ENCODE measurements at places on chromosomes 7 and 10.

- DNase-seq = no peak
Observed at GRCh38 chr7:119472408-119473038, 800.5 kb upstream of the KCND2 start.

- DNase-seq = no peak
Observed at GRCh38 chr10:60733517-60733822, 44.8 kb upstream of the CDK1 start.

- DNase-seq = no peak
Observed at GRCh38 chr7:107147464-107148393, 21.1 kb upstream of the HBP1 start.

DNA sequence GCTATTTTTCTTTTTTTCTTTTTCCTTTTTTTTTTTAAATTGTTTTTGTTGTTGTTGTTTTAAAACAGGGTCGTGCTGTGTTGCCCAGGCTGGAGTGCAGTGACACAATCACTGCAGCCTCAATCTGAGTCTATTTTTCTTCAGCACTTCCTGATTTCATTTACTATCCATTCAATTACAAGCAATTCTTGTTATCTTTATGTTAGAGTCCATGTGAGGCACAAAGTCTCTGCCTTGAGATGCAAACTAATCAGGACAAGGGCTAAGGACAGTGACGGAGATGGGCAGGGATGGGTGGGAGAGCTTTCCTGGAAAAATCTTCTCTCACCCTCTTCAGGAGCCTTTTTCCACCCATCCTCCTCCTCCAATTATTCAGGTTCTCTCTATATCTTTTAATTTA is 157.3 kb upstream of the AUTS2 start:
- DNase-seq = no peak

GRCh38 chr7:375901-376305 is 85.9 kb downstream of the FOXL3 start:
- DNase-seq = no peak

DNA sequence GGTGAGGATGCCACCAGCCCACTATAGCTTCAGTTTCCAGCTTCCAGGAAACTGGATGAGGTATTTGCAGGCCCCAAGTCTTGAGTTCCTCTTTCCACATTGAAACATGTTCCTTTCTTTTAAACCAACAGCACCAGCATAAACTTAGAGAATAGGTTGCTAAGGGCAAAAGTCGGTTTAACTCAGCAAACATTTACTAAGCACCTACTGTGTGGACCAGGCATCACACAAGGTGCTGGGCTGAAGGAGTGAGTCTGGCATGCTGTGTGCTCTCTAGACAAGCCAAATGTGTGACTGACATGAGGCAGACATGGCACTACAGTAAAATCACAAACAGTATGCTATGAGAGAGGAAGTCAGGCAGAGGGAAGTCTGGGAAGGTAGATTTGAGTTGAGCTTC is 11.0 kb upstream of the RASSF4 start:
- DNase-seq = no peak

DNA sequence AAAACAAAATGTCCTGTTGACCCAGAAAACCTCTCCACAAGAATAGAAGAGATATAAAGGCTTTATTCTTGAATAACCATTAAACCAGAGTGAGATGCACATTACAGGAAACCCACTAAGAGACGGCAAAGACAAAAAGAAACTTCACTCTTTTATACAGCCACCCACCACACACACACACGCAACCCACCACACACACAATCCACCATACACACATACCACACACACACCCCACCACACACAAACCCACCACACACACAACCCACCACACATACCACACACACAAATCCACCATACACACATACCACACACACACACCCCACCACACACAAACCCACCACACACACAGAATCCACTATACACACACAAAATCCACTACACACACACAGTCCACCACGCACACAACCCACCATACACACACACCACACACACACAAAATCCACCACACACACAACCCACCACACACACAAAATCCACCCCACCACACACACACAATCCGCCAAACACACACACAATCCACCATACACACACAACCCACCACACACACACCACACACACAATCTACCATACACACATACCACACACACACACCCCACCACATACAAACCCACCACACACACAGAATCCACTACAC is 9.5 kb upstream of the REPIN1 start:
- no peak for DNase-seq

DNA sequence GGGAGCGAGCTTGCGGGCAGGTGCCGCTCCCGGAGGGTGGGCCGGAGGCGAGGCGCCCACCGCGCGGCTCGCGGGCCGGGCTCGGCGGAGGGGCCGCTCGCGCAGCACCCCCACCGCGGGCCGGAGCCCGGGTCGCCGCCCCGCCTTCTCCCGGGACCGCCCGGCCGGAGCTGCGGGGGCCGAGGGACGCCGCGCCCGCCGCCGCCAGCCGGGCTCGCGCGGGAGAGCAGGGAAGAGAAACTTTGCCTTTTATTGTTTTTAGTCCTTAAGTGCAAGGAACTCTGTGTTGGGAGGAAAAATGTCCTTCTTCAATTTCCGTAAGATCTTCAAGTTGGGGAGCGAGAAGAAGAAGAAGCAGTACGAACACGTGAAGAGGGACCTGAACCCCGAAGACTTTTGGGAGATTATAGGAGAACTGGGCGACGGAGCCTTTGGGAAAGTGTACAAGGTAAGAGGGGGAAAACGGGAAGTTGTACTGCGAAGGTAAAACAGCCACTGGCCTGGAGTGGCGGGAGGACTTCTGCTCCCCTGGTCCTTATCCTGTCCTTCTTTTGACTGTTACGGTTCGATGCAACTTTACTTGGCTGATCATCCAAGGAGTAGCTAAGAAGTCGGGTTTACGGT is 620 bp downstream of the SLK start:
- DNase-seq = no peak

- DNase-seq = no peak
Observed at GRCh38 chr10:48364659-48365405, 58.4 kb downstream of the MAPK8 start.

- DNase-seq = peak; percentile 23
Observed at GRCh38 chr7:85041605-85042216, 145.1 kb downstream of the SEMA3D start.

DNA sequence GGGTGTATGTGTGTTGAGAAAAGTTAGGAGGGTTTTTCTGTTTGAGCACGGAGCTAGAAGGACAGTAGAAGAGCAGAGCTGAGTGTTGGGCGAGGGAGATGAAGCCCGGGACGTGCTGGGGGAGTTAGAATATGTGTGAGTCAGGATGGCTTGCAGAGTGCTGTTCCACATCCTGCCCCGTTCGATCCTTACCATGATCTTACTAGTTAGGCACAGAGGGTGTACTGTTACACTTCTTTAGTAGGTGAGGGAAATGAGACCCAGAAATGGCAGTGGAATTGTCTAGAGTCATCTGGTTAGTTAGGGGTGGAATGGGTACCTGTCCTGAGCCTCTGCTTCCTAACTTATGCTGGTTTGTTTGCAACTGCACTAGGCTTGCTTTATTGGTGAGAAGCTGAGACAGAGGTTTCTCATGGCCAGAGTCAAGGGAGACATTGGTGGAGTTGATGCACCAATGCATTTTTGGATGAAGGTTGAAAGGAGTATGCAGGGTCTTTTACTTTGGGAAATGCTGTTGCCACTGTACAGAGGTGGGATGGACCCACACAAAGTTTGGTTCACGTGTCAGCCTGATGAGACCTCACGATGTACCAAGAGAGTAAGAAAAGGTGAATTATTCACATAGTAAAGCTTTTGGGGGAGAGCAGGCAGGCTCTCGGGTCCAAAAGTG is 42.4 kb downstream of the CCNY start:
- DNase-seq = no peak

- no peak for DNase-seq
Observed at GRCh38 chr7:105346593-105347322, 42.0 kb downstream of the SRPK2 start.

DNA sequence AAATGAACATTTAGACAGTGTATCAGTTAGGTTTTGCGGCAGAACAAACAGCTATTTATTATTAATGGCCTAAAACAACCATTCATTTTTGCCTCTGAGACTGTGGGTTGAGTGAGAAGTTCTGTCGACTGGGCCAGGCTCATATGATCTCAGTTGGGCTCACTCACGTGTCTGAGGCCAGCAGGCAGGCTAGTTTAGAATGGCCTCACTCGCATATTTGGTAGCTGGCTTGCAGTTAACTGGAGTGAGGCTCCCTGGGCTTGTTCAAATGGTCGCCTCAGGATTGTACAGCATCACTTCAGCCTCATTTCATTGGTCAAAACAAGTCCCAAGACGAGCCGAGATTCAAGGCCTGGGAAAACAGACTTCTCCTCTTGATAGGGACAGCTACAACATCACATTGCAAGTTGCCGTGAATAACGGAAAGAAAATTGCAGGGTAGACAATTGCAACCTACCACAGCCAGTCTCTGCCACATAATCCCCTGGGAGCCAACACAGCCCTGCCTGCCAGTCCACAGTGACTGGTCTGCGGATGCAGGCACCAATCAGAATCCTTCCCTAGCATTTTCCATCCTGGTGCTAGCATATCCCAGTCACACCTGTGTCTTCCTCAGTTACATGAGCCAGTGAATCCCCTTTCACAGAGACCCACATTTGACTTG is 23.1 kb upstream of the PPIF start:
- DNase-seq = no peak

- DNase-seq = no peak
Observed at GRCh38 chr10:97408496-97408992, 7.4 kb upstream of the RRP12 start.

DNA sequence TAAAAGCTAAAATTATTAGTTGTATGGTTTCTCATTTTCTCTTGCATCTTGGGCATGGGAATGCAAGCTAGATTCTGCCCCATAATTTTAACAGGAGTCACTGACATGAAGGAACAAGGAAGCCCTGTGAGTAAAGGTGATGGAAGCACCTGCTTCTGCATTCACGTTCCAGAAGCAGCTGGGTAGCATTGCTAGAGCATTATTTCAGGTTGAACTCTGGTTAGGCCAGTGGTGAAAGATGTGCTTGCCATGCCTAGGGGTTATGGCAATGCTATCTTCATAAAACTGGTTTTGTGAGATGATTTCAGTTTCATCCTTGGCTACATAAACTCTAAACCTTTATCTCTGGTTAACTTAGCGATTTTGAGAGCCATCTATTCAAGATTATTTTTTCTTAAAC is 151.4 kb downstream of the TFEC start:
- DNase-seq = no peak

DNA sequence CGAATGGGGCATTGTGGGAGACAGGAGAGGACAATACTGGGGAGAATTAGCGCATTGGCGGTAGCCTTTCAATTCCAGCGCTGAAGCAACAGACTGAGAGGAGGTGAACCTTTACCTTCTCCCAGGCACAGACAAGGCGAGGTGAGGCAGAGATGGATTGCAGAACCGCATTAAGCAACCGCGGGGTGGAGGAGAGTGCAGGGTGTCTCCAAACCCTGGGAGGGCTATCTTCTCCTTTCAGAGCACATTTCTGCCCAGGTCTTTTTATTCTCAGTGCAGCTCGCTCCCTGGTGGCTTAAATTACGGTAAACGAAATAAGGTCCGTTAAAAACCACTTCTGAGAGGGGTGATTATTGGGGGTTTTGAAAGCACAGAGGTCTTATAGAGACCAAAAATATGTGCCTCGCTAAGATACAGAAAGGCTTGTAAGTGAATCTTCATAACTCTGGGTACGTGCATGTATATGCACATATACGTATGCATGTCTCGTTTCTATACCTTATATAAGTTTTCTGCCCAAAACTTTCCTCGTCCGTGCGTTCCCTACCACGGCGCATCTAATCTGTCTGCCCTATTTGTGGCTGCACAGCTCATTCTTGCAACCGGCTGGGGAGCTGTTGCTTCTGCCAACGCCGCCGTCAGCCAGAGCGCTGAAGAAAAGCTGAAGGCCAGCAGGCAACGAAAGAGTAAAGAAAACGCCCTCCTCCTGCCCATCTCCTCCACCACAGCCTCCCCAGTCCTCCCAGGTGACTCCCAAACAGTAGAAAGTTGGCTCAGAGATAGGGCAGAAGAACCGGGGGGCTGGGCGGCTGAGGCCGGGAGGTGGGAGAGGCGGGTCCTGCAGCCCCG is 895 bp upstream of the ZNF804B start:
- DNase-seq = no peak

DNA sequence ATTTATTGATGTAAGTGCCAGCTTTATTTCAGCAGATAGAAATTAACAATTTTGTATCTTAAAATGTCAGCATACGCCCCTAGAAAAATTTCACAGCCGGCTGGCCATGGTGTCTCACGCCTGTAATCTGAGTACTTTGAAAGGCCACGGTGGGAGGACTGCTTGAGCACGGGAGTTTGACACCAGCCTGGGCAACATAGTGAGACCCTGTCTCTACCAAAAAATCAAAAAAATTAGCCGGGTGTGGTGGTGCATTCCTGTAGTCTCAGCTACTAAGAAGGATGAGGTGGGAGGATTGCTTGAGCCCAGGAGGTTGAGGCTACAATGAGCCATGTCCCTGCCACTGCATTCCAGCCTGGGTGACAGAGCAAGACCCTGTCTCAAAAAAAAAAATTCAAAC is 14.1 kb downstream of the GTF2I start:
- DNase-seq = no peak

- DNase-seq = no peak
Observed at GRCh38 chr10:27223964-27224363, 16.6 kb downstream of the ACBD5 start.

DNA sequence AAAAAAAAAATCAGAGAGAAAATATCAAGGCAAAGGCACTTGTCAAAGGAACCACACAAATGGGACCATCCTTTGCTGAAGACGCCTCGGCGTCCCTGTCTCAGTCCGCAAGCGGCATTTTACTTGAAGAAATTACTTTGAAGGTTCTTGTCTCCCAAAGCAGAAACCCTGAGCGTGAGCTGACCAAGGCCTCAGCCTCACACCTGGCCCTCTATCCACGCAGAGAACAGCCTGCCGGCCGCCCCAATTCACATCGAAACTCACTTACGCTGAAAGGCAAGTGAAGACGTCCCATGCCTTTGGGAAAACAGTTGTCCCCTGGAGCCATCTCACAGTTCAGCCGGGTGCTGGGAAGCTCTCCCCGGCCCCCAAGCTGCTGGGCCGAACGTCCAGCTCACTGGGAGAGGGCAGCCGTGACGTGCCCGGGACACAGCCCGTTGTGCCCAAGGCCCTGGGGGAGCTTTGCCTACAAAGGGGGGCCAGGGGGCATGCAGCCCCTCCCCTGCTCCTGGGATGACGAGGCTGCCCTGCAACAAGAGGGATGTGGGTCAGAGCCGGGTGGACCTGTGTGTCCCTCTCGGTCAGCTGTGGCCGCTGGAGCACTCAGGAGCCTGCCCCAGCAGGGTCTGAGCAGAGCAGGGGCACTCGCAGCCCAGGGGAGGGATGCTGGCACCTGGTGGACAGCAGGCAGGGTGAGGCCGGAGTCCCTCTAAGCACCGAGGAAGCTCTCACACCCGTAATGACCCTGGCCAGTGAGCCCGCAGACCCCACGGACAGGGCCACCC is 49.6 kb upstream of the PDGFA start:
- DNase-seq = no peak

- no peak for DNase-seq
Observed at GRCh38 chr10:95663496-95663895, 7.0 kb upstream of the ALDH18A1 start.

GRCh38 chr10:50228672-50229071 is 22.6 kb downstream of the ASAH2 start:
- no peak for DNase-seq

- no peak for DNase-seq
Observed at GRCh38 chr10:125355657-125356056, 195.3 kb upstream of the CTBP2 start.

Measured in kidney epithelial cell (primary cell).